Heart right ventricle (tissue), 16 donors: ENCODE measurements at places on chromosomes 13 and 19. TPM values are rescaled to one million over a fixed set of nuclear protein-coding genes. Genes with fewer than 3 reads are reported as not detected.
A peak's percentile ranks its signal among the peaks of the same experiment; 100 is the strongest.

DNA sequence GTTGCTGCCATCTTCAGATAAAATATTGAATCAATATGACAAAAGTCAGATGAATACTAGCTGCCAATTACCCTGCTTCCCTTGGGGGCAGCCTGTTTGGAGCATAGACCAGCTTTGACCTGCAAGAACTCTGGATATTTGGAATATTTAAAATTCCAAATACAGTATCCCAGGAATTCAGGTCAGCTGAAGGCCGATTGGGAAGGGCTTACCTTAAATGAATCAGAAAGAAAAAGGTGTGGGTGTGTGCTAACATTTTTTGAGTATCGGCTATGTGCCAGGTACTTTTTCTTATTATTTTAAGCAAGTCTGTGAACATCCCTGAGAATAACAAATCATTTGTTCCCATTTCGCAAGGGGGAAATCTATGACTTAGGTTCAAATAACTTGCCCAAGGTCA, 1.8 kb upstream of the RUBCNL start:
- no peak for DNase-seq

Gene ZFR2
- total RNA-seq, result not detected

Gene CGB5
- total RNA-seq, result not detected

DNA sequence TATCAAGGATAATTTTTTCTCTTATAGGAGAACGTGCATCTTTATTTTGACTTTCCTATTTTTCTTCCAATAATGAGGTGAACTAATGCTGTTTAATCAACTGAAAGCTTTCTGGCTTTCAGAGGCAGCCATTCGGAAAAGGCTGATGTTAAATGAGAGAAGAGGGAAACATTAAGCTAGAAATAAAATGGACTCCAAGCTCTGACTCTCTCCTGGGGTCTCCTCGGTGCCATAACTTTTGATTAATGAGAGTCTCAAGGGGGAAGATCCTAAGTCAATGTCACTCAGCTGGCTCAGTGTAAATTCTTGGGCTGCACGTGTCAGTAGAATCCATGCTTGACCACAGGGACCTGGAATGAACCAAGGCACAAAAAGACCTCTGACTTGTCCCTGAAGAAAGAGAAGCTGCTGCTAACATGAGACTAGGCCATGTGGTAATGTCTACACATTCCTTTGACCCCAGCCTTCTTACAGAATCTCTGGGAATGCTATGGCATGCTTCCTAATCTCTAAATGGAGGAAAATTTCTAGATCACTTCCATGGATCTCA, 152.2 kb upstream of the RFC3 start:
- no peak for DNase-seq

Gene TJP3
- not detected for total RNA-seq

- no peak for DNase-seq
Observed at GRCh38 chr13:48266701-48267639, 34.0 kb downstream of the ITM2B start.

GRCh38 chr13:24511816-24512196, 772 bp downstream of the PARP4 start:
- no peak for DNase-seq

DNA sequence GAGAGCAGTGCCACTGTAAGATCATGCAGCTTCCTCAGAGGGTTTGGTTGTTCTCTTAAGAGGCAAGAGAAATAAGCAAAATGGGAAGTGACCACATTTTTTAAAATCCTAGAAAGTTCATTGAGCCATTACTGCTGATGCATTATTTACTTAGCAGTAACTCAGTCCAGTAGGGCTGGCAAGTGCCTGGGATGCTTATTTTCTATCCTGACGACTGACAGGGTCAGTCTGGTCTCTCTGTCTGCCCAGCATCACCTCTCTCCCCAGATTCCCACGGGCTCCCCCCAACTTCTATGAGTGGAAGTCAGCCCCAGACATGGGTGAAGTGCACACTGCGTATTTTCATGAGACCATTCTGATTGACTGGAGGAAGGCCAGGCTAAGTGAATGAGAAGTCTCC, 10.4 kb downstream of the SHISA2 start:
- DNase-seq, result no peak

Gene LGALS14
- total RNA-seq, result not detected

DNA sequence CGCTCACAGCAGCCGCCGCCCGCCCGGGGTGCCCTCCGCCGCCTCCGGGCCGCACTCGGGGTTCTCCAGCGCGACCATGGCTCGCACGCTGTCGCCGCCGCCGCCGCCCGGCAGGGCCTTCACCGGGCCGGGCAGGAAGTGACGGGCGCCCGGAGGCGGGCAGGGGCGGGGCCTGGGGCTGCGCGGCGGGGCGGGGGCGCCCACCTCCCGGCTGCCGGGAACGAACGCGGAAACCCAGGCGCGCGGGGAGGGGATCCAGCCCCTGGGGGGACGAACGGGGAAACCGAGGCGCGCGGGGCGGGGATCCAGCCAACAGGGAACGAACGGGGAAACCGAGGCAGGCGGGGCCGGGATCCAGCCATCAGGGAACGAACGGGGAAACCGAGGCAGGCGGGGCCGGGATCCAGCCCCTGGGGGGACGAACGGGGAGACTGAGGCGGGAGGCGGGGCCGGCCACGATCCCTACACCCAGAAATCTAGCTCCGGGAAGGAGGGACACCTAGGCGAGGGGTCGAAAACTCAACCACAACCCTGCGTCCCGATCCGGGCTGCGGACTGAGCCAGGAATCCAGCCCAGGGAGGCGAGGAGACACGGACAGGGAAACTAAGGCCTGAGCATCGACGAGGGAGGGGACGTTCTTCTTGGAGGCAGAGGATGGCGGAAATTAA, at the start of gene R3HDM4:
R3HDM4 (minus strand) TSS at position 140 of the 669 bp plus-strand sequence; CDS start at position 78, 62 bp downstream.
- peak; percentile 85 for DNase-seq

GRCh38 chr13:94959626-94960025, 247.3 kb upstream of the SOX21 start:
- DNase-seq, result no peak

Gene GRK1
- not detected for total RNA-seq

GRCh38 chr19:32708457-32708856, 11.1 kb upstream of the TDRD12 start:
- DNase-seq, result no peak

GRCh38 chr13:44362394-44363040, 11.1 kb upstream of the SERP2 start:
- no peak for DNase-seq

GRCh38 chr19:13764101-13764807, at the start of gene MRI1:
MRI1 (plus strand) TSS chr19:13764522; CDS start chr19:13764589, 67 bp downstream.
- peak; percentile 84 for DNase-seq

- no peak for DNase-seq
Observed at GRCh38 chr19:5498830-5499550, 43.8 kb downstream of the ZNRF4 start.

GRCh38 chr13:51396352-51396751, 56.5 kb downstream of the INTS6 start:
- DNase-seq, result no peak

- no peak for DNase-seq
Observed at GRCh38 chr13:27403203-27403678, 21.2 kb upstream of the GTF3A start.

Gene ZNF507
- 26.6 TPM for total RNA-seq

- no peak for DNase-seq
Observed at GRCh38 chr13:80888390-80888789, 547.5 kb upstream of the SPRY2 start.

Gene TMEM238
- total RNA-seq, result 0.77 TPM

DNA sequence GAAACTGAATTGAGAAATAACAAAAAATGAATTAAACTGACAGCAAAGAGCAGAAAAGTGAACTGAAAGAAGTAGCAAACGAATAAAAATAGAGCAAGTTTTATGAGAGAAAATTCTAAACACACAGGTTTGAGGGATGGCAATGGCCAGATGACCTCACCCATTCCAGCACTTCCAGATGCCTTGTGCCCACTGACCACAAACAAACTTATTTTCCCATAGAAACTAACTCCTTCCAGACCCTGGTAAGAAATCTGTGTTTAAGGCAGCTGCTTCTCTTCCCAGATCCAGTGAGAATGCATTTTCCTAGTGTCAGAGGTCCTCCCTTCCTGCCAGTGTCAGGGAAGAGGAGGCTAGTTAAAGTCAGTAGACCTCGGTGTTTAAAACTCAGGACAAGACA, 51.7 kb downstream of the RXFP2 start:
- DNase-seq, result no peak

- peak; percentile 49 for DNase-seq
Observed at GRCh38 chr19:49930483-49931011, 1.2 kb upstream of the NUP62 start.

Gene IRF3
- 25.2 TPM for total RNA-seq

- DNase-seq, result peak; percentile 44
Observed at GRCh38 chr13:99285432-99286182, 21.6 kb downstream of the GPR183 start.

Gene F2RL3
- total RNA-seq, result 1.3 TPM
